ENCODE measurements at places on chromosomes 1 and 21.

GRCh38 chr1:240831922-240832321 is 220.0 kb upstream of the GREM2 start:
- no peak for DNase-seq

GRCh38 chr1:185886671-185887070 is 152.5 kb downstream of the HMCN1 start:
- no peak for DNase-seq

GRCh38 chr21:37259426-37259825 is 7.7 kb downstream of the VPS26C start:
- no peak for DNase-seq

- no peak for DNase-seq
Observed at GRCh38 chr1:173113015-173113741, 62.4 kb upstream of the TNFSF18 start.

DNA sequence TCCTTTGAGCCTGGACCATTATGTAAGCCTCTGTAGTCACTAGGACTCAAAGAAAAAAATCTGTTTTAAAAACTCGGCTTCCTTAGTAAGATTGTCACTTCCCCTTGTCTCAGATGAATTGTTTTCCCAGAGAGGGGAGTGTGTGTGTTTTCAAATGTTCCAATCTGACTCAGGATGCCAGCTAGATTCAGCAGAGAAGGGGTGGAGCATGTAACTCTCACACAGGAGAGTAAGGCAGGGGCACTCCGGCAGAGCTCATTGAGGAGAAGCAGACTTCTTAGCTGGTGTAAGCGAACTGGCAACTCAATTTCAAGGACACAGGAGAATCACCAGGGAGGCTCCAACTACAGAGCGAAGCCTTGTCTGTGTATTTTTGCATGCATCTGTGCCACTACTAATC is 623.2 kb downstream of the LMO4 start:
- no peak for DNase-seq

- no peak for DNase-seq
Observed at GRCh38 chr1:121586369-121587229, 401.8 kb downstream of the SRGAP2C start.

GRCh38 chr21:39502631-39503030 is 50.9 kb downstream of the SH3BGR start:
- no peak for DNase-seq

- no peak for DNase-seq
Observed at GRCh38 chr1:59308839-59309238, 11.9 kb downstream of the FGGY start.

- DNase-seq: peak; percentile 50
Observed at GRCh38 chr21:36155603-36156338, 853 bp upstream of the DOP1B start.

GRCh38 chr1:10751160-10751559 is 45.3 kb downstream of the CASZ1 start:
- no peak for DNase-seq

DNA sequence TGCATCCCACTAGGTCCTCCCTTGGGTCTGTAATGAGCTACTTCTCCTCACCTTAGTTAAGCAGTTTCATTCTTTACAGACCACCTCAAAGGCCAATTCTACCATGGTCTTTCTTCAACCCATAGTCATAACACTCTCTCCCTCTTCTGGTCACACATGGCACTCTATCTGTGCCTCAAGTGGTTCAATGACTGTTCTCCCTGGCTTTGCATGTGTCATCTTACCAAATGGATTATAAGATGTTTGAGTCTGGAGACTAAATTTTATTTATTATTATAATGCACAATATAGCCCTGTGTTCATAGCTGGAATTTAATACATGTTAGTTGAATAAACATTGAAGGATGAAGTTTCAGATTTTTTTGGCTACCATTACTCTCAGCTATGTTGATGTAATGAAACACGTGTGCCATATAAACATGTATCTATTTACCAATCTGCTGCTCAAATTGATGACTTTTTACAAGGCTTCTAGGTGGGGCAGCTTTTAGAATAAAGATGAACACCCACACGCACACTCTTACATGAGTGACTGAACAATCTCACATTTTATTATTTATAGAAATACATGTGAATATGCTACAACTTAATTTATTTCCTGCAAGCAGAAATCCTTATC is 102.1 kb downstream of the RUNX1 start:
- no peak for DNase-seq

GRCh38 chr1:219940707-219941106 is 12.3 kb upstream of the SLC30A10 start:
- DNase-seq: no peak

GRCh38 chr1:64895500-64895899 is 70.8 kb downstream of the JAK1 start:
- DNase-seq: no peak

DNA sequence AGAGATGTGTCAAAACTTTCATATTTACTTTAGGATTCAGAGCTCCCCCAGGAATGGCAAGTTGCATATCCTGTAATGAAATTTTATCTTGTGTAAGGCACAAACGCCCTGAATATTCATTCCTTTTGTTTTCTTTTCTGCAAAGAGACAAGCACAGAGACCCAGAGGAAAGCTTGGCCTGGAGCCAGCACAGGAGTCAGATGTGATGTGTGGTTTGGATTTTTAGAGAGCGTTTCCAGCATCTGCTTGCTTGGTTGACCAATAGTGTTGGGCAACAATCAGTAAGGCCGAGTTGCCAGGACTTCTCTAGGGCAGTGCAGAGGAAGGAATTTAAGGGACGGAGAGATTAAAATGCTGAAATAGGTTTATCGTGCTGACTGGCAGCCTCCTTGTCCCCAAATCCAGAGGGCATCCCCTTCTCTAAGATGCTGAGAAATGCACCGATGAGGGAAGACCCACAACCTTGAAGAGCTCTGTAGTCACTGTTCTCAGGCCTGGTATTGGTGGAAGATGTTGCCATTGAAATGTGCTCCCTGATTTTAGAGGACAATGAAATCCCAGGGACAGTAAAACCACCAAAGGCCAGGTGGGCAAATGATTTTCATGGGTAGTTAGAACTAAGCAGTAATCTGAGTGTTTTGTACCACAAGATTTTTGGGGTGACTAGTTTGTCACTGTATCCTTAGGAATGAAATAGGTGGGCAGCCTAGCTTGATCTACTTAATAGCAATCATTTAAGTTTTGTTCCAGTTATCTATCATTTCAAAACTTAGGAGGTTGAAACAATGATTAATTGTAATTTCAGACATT is 37.9 kb upstream of the RHOU start:
- DNase-seq: no peak

GRCh38 chr1:11157394-11157793 is 31.8 kb upstream of the ANGPTL7 start:
- no peak for DNase-seq

- DNase-seq: no peak
Observed at GRCh38 chr1:167520711-167521206, 2.4 kb upstream of the CD247 start.

DNA sequence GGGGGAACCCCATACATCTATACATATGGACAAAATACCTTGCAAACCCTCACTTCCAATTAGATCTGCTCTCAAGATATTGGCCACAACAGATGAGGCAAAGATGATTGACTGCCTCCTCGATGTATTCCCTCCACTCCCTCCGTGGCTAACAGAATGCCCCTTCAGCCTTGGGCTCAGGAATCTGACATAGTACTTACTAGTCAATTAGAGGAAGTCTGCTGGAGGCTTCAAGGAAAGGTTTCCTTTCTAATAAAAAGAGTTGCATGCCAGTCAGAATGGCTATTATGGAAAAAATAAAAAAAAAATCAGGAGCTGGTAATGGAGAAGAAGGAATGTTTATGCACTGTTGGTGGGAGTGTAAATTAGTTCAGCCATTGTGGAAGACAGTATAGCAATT is 90.4 kb upstream of the VAV3 start:
- DNase-seq: no peak

DNA sequence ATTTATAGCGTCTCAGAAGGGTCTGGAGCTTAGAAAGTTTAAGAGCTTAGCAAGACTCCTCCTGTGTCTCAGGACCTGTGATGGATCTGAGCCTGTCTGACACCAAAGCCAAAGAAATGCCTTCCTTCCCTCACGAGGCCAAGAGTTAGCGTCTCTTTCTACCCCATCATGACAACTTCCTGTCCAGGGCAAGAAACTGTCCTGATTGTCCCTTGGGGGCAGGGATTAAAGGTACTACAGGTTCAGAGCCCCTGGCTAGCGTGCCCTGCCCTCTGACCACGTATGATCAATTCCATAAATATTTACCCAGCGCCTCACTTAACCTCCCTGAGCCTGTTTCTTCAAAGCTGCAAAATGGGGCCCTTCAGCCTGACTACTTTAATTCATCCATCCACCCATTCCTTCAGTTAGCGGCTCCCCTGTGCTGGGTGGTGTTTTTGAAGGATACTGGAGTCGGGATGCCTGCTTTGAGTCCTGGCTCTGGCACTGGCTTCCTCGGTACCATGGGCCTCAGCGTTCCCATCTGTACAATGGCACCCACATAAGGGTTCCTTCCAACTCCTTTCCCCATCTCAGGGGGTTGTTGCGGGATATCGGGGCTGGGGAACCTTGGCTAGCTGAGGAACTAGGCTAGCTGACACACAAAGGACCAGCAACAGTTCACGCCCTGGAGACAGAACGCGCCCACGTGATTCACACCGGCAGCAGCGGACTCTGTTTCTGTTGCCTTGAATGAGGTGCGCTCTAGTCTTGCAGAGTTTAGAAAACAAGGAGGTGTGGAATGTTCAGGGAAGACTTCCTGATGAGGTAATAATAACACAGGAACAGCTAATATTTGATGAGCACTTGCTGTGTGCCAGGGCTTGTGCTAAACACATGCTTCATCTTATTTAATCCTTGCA is 23.0 kb upstream of the EPHA2 start:
- DNase-seq: no peak

GRCh38 chr1:94555091-94555490 is 13.5 kb upstream of the F3 start:
- no peak for DNase-seq

DNA sequence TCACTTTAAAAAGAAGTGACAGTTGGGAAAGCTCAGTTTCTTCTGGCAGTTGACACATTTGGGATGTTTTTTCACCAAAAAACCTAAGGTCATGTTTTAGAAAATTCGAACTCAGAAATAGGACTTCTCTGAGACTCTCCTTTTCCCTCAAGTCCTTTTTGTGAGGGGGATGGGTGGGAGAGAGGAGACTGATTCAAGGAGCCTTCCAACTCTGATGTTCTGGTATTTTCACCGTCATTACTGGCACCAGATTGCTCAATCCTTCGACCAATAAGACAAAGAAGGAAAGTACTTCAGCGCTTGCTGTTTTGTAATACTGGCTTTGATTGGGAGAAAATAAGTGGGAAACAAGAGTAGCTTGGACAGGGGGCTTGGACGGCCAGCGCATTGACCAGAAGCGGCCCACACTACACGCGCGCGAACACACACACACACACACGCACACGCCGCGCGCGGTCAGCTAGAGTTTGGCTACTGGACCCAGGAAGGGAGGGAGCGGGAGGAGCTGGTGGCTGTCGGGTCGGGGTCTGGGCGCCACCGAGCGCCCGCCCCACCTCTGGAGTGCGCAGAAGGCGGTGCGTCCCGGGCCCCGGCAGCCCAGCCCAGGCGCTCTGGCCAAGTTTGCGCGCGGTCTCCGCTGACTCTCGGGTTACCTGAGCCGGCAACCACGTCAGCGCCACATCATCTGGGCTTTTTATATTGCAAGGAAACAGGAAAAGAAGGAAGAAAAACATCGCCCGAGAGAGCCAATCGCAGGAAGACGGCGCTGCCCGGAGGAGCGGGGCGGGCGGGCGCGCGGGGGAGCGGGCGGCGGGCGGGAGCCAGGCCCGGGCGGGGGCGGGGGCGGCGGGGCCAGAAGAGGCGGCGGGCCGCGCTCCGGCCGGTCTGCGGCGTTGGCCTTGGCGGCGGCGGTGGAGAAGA is at the start of gene KCNK1:
Gene KCNK1 (plus strand): TSS at position 855 of the 921 bp plus-strand sequence. CDS start 66 bp downstream, at position 921.
- DNase-seq: no peak

- no peak for DNase-seq
Observed at GRCh38 chr1:219149009-219149577, 24.6 kb upstream of the LYPLAL1 start.

DNA sequence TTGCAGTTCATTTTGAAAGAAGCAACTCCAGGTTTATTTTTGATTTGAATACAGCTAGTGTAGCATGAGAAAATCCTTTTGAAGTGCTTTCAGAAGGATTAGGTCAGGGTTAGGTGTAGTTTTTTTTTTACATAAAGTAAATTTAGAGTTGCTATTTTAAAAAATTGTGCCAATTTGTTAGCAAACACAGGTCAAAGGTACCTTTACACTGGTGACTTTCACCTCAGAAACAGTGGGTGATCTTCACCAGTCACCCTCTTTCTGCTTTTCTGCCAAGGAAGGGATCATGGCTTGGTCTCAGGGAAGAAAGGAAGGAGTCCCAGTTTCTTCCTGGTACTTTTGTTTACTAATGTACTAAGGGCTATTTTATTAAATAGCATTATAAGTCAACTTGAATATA is 111.5 kb downstream of the SDCCAG8 start:
- no peak for DNase-seq

GRCh38 chr1:12083766-12084165 is 20.7 kb downstream of the TNFRSF8 start:
- no peak for DNase-seq

DNA sequence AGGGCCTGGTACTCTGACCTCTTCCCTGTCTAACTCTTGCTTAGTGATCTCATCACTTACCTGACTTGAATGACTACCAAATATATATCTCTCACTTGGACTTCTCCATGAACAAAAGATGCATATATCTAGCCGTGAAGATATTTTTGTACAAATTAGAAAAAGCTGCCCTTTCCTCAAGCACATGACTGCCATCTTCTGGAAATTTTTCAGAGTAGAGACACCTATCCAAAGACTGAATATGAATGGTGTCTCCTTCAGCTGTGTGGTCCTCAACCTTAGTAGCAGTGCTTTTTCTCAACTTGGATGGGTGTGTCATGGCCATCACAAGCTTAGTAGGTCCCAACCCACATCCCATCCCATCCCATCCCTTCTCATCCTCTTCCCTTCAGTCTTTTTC is 142.3 kb downstream of the DNM3 start:
- DNase-seq: no peak

DNA sequence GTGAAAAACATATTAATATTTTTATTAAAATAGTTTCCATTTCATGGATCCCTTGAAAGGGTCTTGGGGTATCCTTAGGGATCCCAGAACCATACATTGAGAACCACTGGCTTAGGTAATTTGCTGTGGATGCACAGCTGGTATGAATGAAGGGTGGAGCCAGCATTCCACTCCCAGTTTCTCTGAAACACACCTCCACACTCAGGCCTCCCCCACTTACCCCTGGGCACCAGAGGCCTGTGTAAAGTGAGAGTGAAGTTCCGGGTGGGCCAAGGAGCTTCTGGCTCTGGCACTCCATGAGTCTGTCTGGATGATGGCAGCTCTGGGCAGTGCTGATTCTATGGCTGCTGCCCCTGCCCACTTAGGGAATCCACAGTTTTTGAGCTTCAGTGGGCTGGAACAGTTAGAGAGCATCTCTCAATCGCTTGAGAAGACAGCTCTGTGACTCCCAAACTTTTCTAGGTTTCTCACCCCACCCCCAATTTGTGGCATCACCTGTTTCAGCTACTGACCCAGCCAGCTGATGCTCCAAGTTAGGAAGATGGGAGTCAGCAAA is 57.8 kb upstream of the CD1D start:
- DNase-seq: no peak

GRCh38 chr1:173894189-173894588 is 22.9 kb downstream of the SERPINC1 start:
- no peak for DNase-seq

Measured in esophagus squamous epithelium (tissue), 5 donors.